Calu3 (cell line): ENCODE measurements at places on chromosomes 4 and X. TPM values are rescaled to one million over a fixed set of nuclear protein-coding genes. Genes with fewer than 3 reads are reported as not detected.

Gene RHOXF2B
- total RNA-seq = not detected in 2 replicates

Gene VMA21
- total RNA-seq = 63.1 and 67.2 TPM in 2 replicates

Gene TBC1D25
- 18.2 and 19.4 TPM in 2 replicates for total RNA-seq

Gene SLBP
- 46.1 and 49.3 TPM in 2 replicates for total RNA-seq

Gene ABLIM2
- total RNA-seq = 1.0 and 1.2 TPM in 2 replicates

Gene DMP1
- total RNA-seq = not detected in 2 replicates

Gene CENPI
- total RNA-seq = 26.1 and 28.1 TPM in 2 replicates

Gene PPA2
- 83.6 and 86.6 TPM in 2 replicates for total RNA-seq

Gene ZNF185
- 24.3 and 25.2 TPM in 2 replicates for total RNA-seq

Gene MAGEA8
- total RNA-seq = not detected in 2 replicates

Gene NUDT11
- 1.3 and 1.4 TPM in 2 replicates for total RNA-seq

Gene KLB
- 0.07 and 0.09 TPM in 2 replicates for total RNA-seq

Gene F8A2
- not detected in 2 replicates for total RNA-seq

Gene CACNA1F
- not detected in 2 replicates for total RNA-seq

DNA sequence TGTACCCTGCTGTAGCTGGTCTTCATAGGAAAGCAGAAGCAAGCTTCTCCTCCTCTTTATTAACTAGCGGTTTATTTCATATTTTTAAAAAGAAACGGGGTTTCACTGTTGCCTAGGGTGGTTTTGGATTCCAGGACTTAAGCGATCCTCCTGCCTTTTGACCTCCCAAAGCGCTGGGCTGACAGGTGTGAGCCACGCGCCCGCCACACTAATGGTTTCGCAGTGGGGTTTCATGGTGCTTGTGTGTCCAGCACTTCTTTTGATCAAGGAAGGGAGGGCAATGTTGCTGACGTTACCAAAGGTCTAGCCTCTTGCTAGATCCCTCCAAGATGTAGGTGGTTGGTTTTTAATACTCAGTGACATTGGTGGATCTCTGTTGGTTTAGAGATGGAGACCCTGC is 1.4 kb downstream of the MAEA start:
- H3K4me1 ChIP-seq = peaks cover 13% of the 10 kb centered on the region
- peak overlapping the region; percentile 88 for H3K4me3 ChIP-seq
- H3K36me3 ChIP-seq = peaks cover 38% of the 10 kb centered on the region
- no peak overlapping the region for H3K27ac ChIP-seq
- no peaks in the 10 kb centered on the region for H3K27me3 ChIP-seq
- no peak for DNase-seq

GRCh38 chr4:163556177-163556576 is 61.7 kb downstream of the TMA16 start:
- H3K4me3 ChIP-seq = no peak overlapping the region
- no peak for DNase-seq
- no peaks in the 10 kb centered on the region for H3K36me3 ChIP-seq
- H3K27ac ChIP-seq = no peak overlapping the region

GRCh38 chrX:112839856-112840255 is 775 bp downstream of the AMOT start:
- H3K27ac ChIP-seq = peak overlapping the region; percentile 23
- peak overlapping the region; percentile 92 for H3K4me3 ChIP-seq
- H3K4me1 ChIP-seq = peaks cover 29% of the 10 kb centered on the region
- DNase-seq = no peak
- peaks cover 21% of the 10 kb centered on the region for H3K36me3 ChIP-seq

DNA sequence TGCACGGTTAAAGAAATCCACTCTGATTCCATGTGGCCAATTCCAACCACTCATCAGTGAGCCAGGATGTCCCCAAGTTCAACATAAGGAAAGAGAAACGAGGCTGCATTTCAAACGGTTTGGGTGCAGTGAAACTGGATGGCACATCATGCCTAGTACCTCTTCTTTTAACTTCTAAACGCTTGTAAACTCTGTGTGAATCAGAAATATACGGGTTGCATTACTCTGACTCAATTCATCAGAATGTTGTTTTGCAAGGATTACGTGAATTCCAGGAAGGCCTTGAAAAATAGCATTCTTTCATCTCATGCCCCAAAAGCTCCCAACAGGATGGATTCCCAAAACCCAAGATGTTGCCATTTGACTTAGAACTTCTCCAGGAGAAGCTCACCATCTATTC is 270.4 kb downstream of the LDB2 start:
- H3K27ac ChIP-seq = no peak overlapping the region
- H3K4me1 ChIP-seq = no peaks in the 10 kb centered on the region
- H3K36me3 ChIP-seq = no peaks in the 10 kb centered on the region
- no peak overlapping the region for H3K4me3 ChIP-seq
- peaks cover 12% of the 10 kb centered on the region for H3K27me3 ChIP-seq
- no peak for DNase-seq

GRCh38 chrX:127558811-127559210 is 493.4 kb downstream of the ACTRT1 start:
- H3K4me3 ChIP-seq = no peak overlapping the region
- H3K27ac ChIP-seq = no peak overlapping the region
- H3K27me3 ChIP-seq = no peaks in the 10 kb centered on the region
- no peak for DNase-seq
- H3K36me3 ChIP-seq = no peaks in the 10 kb centered on the region

DNA sequence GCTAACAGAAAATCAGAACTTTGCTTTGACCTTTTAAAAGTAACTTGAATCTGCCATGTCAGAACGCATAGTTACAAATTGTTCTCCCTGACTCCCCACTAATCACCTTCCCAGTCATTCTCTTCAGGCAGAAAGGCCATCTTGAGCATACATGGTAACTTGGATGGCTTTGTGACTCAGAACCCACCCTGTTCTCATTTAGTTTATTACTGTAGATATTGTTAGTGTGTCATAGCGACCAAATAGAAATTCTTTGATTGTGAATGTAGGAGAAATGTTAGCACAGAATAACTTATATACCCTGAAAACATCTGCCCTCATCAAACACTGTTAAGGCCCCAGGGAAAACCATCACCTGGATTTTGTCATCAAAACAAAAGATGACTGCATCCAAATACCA is 382.0 kb downstream of the MAGEB5 start:
- H3K27me3 ChIP-seq = no peaks in the 10 kb centered on the region
- no peak overlapping the region for H3K27ac ChIP-seq
- no peak overlapping the region for H3K4me3 ChIP-seq
- H3K4me1 ChIP-seq = no peaks in the 10 kb centered on the region
- H3K36me3 ChIP-seq = no peaks in the 10 kb centered on the region
- DNase-seq = no peak

DNA sequence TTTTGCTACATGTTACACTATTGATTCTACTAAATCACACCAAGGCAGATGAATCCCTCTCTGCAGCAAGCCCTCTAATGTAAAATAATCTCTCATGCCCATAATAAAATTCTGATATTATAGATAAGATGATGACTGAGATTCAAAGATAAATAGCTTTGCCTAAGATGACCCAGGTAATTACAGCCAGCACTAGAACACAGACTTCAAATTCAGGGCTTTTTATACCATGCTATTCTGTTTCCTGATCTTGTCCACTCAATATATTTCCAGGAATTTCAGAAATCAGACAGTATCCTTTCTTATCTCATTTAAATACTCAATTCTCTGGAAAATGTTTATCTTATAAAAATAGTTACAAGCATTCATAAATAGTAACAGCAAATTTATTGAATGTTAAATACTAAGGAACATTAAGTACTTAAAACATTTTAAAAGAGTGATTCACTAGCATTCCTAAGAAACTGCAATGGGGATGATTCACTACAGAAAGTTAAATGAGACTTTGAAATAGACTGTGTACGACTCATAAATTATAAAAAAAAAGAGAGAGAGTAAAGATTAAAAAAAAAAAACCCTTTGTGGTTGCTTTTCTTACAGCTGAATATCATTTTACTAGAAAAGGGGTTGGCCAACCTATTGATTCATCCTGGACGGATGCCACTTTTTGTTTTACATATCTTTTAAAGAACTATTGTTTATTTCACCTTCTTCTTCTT is 45.8 kb upstream of the IL21 start:
- H3K27ac ChIP-seq = no peak overlapping the region
- peak; percentile 6 for DNase-seq
- H3K4me1 ChIP-seq = peaks cover 28% of the 10 kb centered on the region
- H3K36me3 ChIP-seq = no peaks in the 10 kb centered on the region
- no peaks in the 10 kb centered on the region for H3K27me3 ChIP-seq

GRCh38 chr4:94378047-94378446 is 35.4 kb upstream of the HPGDS start:
- H3K36me3 ChIP-seq = no peaks in the 10 kb centered on the region
- no peak overlapping the region for H3K27ac ChIP-seq
- no peak for DNase-seq
- no peaks in the 10 kb centered on the region for H3K27me3 ChIP-seq
- H3K4me1 ChIP-seq = no peaks in the 10 kb centered on the region

- H3K4me1 ChIP-seq = peaks cover 41% of the 10 kb centered on the region
- DNase-seq = no peak
- no peaks in the 10 kb centered on the region for H3K36me3 ChIP-seq
- no peaks in the 10 kb centered on the region for H3K27me3 ChIP-seq
These were observed 290.4 kb upstream of the MAGEB16 start for GRCh38 chrX:35507701-35508100.

DNA sequence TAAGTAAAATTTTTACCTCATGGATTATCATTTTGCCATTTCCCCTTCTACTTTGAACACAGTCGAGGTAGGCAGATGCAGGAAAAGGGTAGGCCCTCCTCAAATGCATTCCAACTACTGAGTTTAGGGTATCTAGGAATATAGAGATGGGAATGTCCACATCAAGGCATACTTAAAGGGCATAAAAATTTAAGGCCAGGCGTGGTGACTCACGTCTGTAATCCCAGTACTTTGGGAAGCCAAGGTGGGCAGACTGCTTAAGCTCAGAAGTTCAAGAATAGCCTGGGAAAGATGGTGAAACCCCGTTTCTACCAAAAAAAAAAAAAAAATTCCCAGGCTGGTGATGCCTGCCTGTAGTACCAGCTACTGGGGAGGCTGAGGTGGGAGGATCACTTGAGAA is 146.5 kb downstream of the PDGFC start:
- H3K27me3 ChIP-seq = no peaks in the 10 kb centered on the region
- no peak overlapping the region for H3K4me3 ChIP-seq
- H3K27ac ChIP-seq = no peak overlapping the region
- DNase-seq = no peak
- H3K4me1 ChIP-seq = no peaks in the 10 kb centered on the region
- H3K36me3 ChIP-seq = no peaks in the 10 kb centered on the region

GRCh38 chr4:15001248-15001868 is 923 bp upstream of the CPEB2 start:
- peaks cover 46% of the 10 kb centered on the region for H3K36me3 ChIP-seq
- H3K27me3 ChIP-seq = no peaks in the 10 kb centered on the region
- no peaks in the 10 kb centered on the region for H3K4me1 ChIP-seq
- peak overlapping the region; percentile 47 for H3K27ac ChIP-seq

DNA sequence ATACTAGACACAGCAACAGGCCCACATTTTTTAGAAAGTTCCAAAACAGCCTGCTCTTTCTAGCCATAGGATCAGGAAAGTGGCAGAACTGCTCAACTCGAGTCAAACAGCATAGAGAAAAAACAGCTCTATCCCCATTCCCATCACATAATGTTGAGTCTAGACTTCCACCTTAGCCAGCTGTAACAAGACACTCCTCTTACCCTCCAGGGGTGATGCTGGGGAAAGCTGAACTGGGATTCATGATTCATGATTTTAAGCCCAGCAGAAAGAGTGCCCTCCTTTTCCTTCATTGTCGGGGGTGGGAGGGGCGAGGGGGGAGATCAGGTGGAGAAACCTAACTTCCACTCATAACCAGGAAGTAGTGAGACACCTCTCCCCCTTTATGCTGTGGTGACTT is 86.1 kb downstream of the CENPC start:
- DNase-seq = no peak
- H3K4me3 ChIP-seq = no peak overlapping the region
- no peaks in the 10 kb centered on the region for H3K27me3 ChIP-seq

GRCh38 chr4:168736860-168737805 is 240.3 kb downstream of the PALLD start:
- no peaks in the 10 kb centered on the region for H3K27me3 ChIP-seq
- no peaks in the 10 kb centered on the region for H3K4me1 ChIP-seq
- H3K27ac ChIP-seq = no peak overlapping the region
- H3K4me3 ChIP-seq = no peak overlapping the region

DNA sequence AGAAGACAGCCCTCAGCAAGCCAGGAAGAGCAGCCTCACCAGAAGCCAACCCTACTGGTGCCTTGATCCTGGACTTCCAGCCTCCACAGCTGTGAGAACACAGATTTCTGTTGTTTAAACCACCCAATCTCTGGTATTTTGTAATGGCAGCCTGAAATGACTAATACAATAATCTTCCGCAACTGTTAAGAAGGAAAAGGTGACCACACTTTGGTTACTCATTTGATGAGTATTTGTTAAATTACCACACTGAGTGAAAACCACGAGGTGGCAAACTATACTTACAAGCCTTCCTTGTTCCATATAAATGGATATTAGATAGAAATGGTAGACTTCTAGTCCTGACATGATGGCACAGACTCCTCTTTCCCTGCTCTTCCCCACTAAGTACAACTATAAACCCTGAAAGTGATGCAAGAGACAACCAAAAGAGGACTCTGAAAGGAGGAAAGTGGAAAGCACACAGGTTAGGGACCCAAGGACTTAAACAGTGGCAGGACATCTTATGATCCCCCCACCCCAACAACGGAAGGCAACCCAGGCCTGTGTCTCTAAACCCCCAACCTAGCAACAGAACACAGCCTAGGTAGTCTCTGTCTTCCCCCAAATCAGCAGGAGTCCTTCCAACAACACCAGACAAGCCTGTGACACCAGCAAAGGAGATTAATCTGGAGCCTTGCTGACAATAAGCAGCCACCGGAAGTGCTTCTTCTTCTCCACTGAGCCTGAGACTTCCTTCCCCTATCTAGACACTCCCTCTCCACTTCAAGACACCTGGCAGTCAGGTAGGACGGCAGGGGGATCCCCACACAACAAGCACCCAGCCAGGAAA is 12.3 kb downstream of the ZNF182 start:
- peaks cover 19% of the 10 kb centered on the region for H3K36me3 ChIP-seq
- H3K4me1 ChIP-seq = no peaks in the 10 kb centered on the region
- no peak overlapping the region for H3K4me3 ChIP-seq
- H3K27ac ChIP-seq = no peak overlapping the region

GRCh38 chr4:14096396-14096965 is 469.0 kb upstream of the BOD1L1 start:
- DNase-seq = no peak
- H3K4me1 ChIP-seq = no peaks in the 10 kb centered on the region
- no peak overlapping the region for H3K27ac ChIP-seq

DNA sequence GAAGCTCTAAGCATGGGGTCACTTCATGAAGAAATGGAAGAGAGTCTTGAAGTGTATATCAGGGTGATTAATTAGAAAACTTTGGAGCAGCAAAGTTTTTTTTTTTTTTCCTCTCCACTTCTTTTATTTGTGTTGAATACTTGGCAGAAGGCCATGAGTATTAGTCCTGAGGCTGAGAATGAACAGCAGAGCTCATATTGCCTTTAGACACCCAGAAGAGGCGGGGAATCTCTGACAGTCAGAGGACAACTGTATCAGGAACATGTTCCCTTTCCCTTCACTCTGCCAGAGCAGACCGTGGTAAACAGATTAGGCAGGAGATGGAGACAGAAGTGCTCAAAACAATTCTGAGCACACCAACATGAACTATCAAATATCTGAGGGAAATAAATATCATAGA is 300.9 kb downstream of the FAM47A start:
- H3K27ac ChIP-seq = no peak overlapping the region
- H3K4me1 ChIP-seq = peaks cover 9% of the 10 kb centered on the region
- DNase-seq = no peak
- no peaks in the 10 kb centered on the region for H3K36me3 ChIP-seq

GRCh38 chrX:107742700-107743191 is 32.8 kb downstream of the TSC22D3 start:
- H3K27ac ChIP-seq = no peak overlapping the region
- peaks cover 22% of the 10 kb centered on the region for H3K4me1 ChIP-seq
- DNase-seq = no peak
- H3K4me3 ChIP-seq = peak overlapping the region; percentile 49
- peaks cover 9% of the 10 kb centered on the region for H3K36me3 ChIP-seq

GRCh38 chrX:77118686-77119085 is 328.5 kb upstream of the FGF16 start:
- no peak for DNase-seq
- no peak overlapping the region for H3K4me3 ChIP-seq
- H3K4me1 ChIP-seq = no peaks in the 10 kb centered on the region
- no peaks in the 10 kb centered on the region for H3K36me3 ChIP-seq
